ENCODE measurements at places on chromosomes 5 and 9. TPM values are rescaled to one million over a fixed set of nuclear protein-coding genes. Genes with fewer than 3 reads are reported as not detected.
A peak's percentile ranks its signal among the peaks of the same experiment; 100 is the strongest.

BTNL8 gene
- total RNA-seq: 0.12 TPM

TMC1 gene
- total RNA-seq: 0.29 TPM

CDX1 gene
- 0.24 TPM for total RNA-seq

SPINK6 gene
- total RNA-seq: not detected

YTHDC2 gene
- total RNA-seq: 7.5 TPM

IL5 gene
- not detected for total RNA-seq

GLE1 gene
- total RNA-seq: 30.6 TPM

AMACR gene
- 12.6 TPM for total RNA-seq

SHLD3 gene
- total RNA-seq: 6.4 TPM

KCNV2 gene
- total RNA-seq: not detected

ADAMTS6 gene
- 14.3 TPM for total RNA-seq

SLC34A3 gene
- total RNA-seq: not detected

FCN2 gene
- total RNA-seq: not detected

SKP2 gene
- total RNA-seq: 33.7 TPM

PPP2R2B gene
- total RNA-seq: not detected

TAF11L5 gene
- not detected for total RNA-seq

ANKRA2 gene
- 19.5 TPM for total RNA-seq

GRCh38 chr9:19637084-19637483 lies 151.8 kb downstream of the SLC24A2 start:
- no peak for DNase-seq

GRCh38 chr9:107789001-107789700 lies 299.6 kb upstream of the KLF4 start:
- peak; percentile 32 for DNase-seq

DNA sequence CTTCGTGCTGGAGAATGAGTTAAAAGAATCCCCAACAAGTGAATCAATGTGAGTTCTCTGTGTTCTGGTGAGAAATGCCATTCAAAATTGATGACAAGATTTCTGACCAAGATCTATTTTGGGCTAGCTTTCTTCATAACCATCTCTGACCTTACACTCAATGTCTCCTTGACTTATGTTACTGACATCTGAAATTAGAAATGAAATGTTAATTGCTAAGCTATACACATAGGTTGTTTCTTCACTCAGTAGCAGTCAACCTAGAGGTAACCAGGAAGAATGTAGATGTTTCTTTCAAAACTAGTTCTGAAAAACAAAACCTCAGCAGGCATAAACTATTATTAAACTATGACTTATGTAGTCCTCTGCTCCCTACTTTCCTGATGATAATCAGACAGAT lies 2220.7 kb upstream of the C9orf72 start:
- no peak for DNase-seq

DNA sequence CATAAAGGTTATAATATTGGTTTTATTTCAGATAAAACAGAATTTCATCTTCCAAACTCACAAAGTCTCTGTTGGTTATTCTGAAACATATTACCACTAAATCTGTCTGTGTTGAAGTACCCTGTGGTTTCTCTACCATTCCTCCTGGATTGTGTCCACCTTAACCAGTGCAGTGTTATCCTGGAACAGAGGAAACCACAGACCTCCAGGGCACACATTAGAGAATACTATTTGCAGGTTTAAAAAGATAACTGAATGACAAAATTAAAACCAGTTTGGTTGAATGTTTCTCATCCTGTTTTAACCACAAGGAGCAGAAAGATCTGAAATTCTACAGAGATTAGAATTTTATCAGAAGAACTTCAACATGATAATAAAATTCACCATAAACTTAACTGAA lies 251.8 kb downstream of the CWC27 start:
- DNase-seq: peak; percentile 78

GRCh38 chr9:135152614-135153334 lies 65.3 kb downstream of the OLFM1 start:
- DNase-seq: peak; percentile 6

- no peak for DNase-seq
These were observed 147.0 kb downstream of the CAVIN4 start for GRCh38 chr9:100724886-100725285.

DNA sequence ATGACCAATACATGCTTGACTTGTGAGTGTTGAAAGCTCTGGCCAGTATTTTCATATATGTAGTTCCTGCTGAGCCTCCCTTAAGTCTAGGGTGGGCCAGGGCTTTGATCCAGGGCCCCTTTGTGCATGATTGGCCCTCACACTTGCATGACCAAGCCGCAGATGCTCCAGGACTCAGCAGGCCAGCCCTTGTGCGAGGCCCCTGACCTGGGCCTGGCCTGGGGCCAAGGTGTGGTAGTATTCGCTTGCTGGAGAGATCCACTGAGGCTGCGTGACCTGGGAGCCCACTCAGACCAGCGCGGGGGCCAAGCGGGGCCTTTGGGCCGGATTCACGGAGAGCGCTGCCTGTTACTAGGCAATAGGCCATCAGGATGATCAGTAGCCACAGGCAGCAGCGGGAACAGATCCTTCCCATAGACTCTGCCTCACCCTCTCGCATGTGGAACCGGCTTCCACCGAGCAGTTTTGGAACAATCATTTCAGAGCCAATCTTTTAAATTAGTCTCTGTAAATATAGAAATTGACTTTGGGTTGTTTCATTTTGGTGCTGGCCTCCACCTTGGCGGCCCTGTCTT lies 79.0 kb upstream of the PTCH1 start:
- no peak for DNase-seq

DNA sequence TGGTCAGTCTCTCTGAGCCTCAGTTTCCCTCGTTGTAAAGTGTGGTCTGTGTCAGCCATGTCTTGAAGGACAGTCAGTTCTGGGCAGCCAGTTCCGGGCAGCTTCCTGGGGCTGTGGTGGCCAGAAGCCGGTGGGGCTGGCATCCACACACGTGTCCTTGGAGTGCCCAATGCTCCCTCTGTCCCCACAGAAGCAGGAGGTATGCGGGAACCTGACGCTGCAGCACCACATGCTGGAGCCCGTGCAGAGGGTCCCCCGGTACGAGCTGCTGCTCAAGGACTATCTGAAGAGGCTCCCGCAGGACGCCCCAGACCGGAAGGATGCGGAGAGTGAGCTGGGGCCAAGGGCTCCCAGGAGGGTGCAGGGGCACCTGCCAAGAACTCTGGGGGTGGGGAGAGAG lies 48.4 kb upstream of the SUSD3 start:
- no peak for DNase-seq

GRCh38 chr5:65925601-65926275 lies 637 bp upstream of the ERBIN start:
- DNase-seq: peak; percentile 84

- DNase-seq: peak; percentile 78
These were observed 85.1 kb downstream of the FGF1 start for GRCh38 chr5:142600611-142601358.

GRCh38 chr5:58187432-58188261 lies 272.2 kb downstream of the PLK2 start:
- no peak for DNase-seq

- DNase-seq: no peak
These were observed 2126.3 kb upstream of the ACO1 start for GRCh38 chr9:30258094-30258493.

GRCh38 chr9:129701549-129701948 lies 36.1 kb downstream of the PRRX2 start:
- DNase-seq: no peak

GRCh38 chr9:36598273-36598672 lies 25.6 kb downstream of the MELK start:
- DNase-seq: no peak

- peak; percentile 57 for DNase-seq
These were observed 18.9 kb downstream of the WHRN start for GRCh38 chr9:114486205-114486963.

GRCh38 chr5:73312872-73313510 lies 135.6 kb downstream of the FOXD1 start:
- DNase-seq: no peak

- peak; percentile 14 for DNase-seq
These were observed 46.4 kb upstream of the SELENOP start for GRCh38 chr5:42858031-42858643.

DNA sequence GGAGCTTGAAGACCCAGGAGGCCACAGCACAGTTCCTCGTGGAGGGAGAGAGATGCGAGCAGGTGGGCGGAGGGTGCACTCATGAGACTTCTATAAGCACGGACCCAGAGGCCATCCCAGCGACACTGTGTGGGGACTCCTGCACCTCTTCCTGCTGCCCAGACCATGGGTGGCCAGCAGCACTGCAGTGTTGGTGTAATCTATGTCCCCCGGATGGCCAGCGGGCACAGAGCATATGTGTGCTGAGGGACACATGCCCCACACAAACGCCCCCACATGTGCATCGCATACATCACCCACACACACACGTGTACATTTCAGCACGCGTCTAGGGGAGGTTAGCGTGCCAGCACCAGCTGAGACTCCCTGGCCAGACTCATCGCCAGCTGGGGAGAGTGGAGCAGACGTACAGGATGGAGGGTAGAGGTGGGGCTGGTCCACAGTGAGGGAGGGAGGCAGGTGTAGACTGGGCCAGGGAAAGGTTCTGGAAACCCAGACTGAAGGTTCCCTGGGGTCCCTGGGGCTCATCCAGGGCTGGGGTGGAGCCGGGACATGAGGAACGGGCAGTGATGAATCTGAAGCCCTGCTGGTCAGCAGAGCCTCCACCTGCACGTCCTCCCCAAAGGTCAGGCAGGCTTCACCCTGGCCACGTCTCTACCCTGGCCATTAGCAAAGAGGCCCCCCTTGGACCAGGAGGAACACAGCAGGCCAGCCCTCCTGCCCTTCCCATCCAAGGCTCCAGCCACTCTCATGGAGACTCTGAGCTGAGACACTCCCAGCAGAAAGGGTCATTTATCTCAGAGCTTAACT lies 27.6 kb downstream of the ADAMTS2 start:
- no peak for DNase-seq

- DNase-seq: no peak
These were observed 20.5 kb downstream of the TGFBR1 start for GRCh38 chr9:99125446-99125845.

DNA sequence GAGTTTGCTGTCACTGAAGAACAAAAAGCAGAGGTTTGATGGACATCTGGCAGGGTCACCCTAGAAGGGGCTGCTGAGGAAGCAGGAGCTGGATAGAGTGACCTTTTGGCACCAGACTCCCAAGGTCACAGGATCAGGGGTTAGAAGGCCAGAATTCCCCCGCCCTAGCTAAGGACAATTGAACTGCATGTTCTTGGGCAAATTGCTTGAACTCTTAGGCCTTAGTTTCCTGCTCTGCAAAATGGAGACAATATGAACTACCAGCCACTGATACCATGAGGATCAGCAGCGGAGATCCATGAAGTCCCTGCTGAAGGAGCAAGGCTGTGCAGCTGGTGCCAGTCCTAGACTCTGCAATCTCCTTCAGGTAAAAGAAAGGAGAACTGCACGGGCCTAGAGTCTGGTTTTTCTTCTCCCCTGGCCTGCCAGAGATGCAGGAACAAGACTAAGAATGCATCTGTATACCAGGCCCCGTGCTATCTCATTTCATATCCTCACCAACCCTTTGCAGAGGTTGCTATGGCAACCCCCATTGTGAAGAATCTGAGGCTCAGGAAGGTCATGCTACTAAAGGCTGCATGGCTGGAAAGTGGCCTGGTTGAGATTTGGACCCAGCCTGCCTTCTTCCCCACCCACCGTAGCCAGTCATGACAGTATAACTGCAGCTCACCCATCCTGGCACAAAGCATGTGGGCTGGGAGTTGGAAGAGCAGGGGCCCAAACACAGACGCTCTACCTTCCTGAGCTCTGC lies 33.7 kb downstream of the CAMK2A start:
- DNase-seq: no peak

DNA sequence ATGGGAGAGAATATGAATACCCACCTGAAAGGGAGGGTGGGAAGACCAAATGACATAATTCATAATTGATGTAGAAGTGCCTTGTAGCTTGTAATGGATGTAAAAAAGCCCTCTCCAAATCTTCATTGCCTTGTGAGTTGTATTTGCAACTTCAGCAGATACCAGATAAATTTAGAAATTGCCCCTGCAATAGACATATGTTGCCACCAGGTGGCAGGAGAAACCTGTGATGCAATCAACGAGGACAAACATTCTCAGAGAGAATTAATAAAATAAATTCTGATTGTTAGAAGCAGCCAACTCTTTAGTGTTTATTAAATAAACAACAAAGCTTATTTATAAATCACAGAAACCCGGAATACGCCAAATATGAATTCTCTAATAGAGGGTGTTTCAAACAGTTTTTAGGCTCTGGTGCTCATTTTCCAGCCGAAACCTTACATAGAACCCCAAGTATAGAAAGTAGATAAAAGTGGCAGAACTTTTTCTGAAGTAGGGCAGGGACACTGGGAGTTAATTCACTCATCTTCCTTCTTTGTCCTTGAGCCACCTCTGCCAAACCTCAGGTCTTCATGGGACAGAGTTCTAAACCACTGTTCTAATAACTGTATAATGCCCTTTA lies 147.8 kb downstream of the TMEM38B start:
- peak; percentile 40 for DNase-seq

GRCh38 chr5:125874717-125875116 lies 548.5 kb upstream of the GRAMD2B start:
- peak; percentile 21 for DNase-seq

DNA sequence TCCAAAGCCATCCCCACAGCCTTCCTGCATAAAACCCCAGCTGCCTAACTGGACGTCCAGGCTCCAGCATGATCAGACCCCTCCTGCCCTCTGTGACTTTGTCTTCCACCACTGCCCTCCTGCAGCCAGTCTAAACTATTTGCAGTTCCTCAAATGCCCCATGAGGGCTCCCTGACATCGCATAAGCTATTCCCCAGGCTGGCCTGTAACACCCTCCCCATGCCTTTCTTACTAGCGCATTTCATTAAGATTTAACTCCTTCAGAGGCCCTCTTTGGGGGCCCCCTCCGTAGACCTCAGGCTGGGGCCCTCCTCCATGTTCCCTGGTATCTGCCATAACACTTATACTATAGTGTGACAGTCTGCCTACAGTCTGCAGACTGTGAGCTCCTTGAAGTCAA lies 15.5 kb upstream of the SMIM23 start:
- DNase-seq: no peak

- peak; percentile 36 for DNase-seq
These were observed 1.3 kb downstream of the MACIR start for GRCh38 chr5:103259705-103260355.

- DNase-seq: peak; percentile 54
These were observed 92.4 kb upstream of the NR3C1 start for GRCh38 chr5:143495821-143496275.

- DNase-seq: no peak
These were observed 178.4 kb upstream of the ELL2 start for GRCh38 chr5:96140084-96140483.

DNA sequence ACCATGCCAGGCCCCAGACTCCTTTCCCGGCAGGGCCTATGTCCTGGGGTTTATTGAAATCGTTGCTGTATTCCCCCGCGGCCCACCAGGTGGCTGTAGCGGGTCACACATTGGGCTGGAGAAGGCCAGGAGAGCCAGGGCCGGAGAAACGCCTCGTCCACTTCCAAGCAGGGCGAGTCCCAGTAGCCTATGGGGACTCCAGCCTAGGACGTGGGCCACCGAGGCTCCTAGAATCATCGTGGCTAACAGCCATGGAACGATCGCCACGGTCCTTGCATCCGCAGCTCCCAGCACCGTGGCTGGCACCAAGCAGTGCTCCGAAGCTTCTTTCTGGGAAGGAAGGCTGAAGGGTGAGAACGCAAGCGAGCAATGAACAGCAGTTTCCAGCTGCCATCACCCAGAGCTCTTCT lies 87.7 kb downstream of the ENTREP1 start:
- no peak for DNase-seq

- no peak for DNase-seq
These were observed 27.6 kb downstream of the GLRA1 start for GRCh38 chr5:151897020-151897552.

GRCh38 chr9:96566498-96567202 lies 53.0 kb downstream of the CDC14B start:
- DNase-seq: peak; percentile 72
